DND-41 (cell line): ENCODE measurements at places on chromosomes 16 and 17.
A peak's percentile ranks its signal among the peaks of the same experiment; 100 is the strongest.

- H3K4me1 ChIP-seq = no peaks in the 10 kb centered on the region
- no peak overlapping the region for H3K4me3 ChIP-seq
- DNase-seq = no peak
- H3K27me3 ChIP-seq = no peaks in the 10 kb centered on the region
- no peaks in the 10 kb centered on the region; the same call in 1 of the 2 replicates for H3K36me3 ChIP-seq
Measured at GRCh38 chr16:66508248-66508913, 41.5 kb downstream of the TK2 start.

- no peaks in the 10 kb centered on the region for H3K4me1 ChIP-seq
- H3K36me3 ChIP-seq = no peaks in the 10 kb centered on the region
- H3K27me3 ChIP-seq = peaks cover 8% of the 10 kb centered on the region
- no peak overlapping the region for H3K27ac ChIP-seq
- H3K4me3 ChIP-seq = no peak overlapping the region
- DNase-seq = no peak
Measured at GRCh38 chr16:84876873-84877606, 57.3 kb downstream of the CRISPLD2 start.

- H3K27ac ChIP-seq = no peak overlapping the region
- H3K27me3 ChIP-seq = no peaks in the 10 kb centered on the region
- no peaks in the 10 kb centered on the region for H3K36me3 ChIP-seq
- no peak for DNase-seq
- H3K4me3 ChIP-seq = no peak overlapping the region
- no peaks in the 10 kb centered on the region for H3K4me1 ChIP-seq
Measured at GRCh38 chr16:17348042-17348783, 122.5 kb downstream of the XYLT1 start.

GRCh38 chr17:1122533-1123392 is 57.0 kb downstream of the ABR start:
- no peak overlapping the region for H3K27ac ChIP-seq
- H3K36me3 ChIP-seq = no peaks in the 10 kb centered on the region
- DNase-seq = peak; percentile 77

DNA sequence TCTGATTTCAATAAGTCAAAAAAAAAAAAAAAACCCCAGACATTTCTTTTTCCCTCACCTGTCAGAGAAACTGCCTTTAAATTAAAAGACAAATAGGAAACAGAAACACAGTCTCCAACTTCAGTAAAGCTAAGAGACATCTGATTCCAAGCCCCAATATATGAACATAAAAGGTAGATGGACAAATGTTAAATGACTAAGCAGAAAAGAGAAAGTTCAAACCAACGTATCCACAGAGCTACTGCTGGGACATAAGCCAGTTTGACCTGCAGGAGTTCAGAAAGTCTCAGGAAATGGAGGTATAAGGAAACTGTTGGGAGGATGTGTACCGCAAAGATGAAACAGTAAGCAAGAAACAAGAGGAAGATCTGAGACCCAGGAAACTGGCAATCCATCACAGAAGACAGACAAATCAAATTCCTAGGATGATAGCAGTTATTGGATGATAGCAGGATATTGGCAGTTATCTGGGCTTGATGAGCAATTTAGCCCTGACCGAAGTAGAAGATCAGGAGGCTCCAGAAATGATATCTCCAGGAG is 135.0 kb downstream of the BRIP1 start:
- H3K4me3 ChIP-seq = no peak overlapping the region
- H3K27ac ChIP-seq = no peak overlapping the region
- no peaks in the 10 kb centered on the region for H3K27me3 ChIP-seq
- peaks cover 28% of the 10 kb centered on the region for H3K36me3 ChIP-seq

DNA sequence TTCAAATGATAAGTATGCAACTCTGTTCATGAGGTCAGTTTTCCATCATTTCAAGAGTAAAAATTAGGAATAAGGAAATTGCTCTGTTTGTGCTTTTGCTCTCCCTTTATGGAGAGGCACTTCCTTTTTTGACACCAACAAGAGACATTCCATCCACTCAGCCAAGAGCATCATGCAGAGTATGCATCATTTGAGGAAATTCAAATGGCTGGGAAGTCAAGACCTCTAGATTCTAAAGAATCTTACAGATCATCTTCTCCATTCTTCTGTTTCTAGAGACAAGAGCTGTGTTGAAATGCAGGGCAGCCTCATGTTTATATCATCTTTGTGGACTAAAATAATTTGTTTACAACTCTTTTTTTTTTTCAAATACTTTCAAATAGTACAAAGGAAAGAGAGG is 669.4 kb downstream of the CDH11 start:
- H3K27ac ChIP-seq = no peak overlapping the region
- no peaks in the 10 kb centered on the region for H3K27me3 ChIP-seq
- no peaks in the 10 kb centered on the region for H3K4me1 ChIP-seq
- H3K36me3 ChIP-seq = no peaks in the 10 kb centered on the region

DNA sequence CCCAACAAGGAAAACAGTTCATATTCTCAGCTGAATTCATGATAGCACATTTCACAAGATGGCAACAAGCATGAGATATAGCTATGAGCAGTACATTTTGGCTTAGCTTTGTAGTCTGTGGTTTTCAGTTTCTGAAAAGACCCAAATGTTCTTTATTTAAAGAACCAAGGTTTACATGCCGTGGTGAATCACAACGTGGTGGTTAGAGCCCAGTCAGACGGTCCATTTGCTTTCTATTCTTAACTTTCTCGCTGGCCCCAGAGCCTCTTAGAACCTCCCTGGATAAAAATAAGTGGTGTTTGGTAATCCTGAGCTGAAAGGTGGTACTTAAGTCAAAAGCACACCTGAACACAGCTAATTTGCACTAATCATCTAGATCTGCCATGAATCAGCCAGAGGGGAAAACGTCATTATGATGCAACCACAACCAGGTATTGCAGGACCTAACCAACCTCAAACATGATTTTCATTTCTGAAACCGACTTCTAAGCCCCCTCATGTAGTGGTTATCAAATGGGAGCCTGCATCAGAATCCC is 18.6 kb upstream of the HAPSTR1 start:
- DNase-seq = peak; percentile 61
- no peaks in the 10 kb centered on the region for H3K36me3 ChIP-seq

GRCh38 chr16:17372386-17372785 is 98.4 kb downstream of the XYLT1 start:
- no peaks in the 10 kb centered on the region for H3K27me3 ChIP-seq
- no peak overlapping the region for H3K27ac ChIP-seq
- no peaks in the 10 kb centered on the region for H3K36me3 ChIP-seq
- no peak for DNase-seq
- H3K4me3 ChIP-seq = no peak overlapping the region

DNA sequence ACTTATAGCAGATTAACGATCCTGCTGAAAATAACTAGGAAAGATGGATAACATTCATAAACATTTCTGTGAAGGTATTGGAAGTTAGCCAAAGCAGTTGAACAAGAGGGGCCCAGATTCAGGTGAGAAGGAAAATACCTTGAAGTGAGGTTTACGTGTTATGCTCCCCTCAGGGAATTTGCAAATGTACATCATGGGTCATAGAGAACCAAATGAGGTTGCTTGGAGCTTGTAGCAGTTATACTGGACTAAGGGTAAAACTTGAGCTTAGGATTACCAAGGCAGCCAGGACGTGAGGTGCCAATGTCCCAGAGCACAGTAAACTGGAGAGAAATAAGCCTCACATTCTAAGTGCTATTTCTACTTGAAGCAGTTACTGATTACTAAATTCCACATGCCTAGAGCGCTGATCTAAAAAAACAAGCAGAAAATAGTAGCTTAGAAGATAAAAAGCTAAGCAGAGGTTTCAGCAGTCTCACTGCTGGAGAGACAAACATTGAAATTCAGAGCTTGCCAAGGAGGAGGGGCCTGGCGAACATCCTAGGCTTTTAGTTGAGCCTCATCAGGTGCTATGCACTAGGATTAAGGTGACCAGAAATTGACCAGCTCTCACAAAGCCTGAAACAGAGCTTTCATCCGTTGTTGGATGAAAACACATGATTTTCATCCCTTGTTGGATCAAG is 136.7 kb upstream of the FAM20A start:
- no peak overlapping the region for H3K27ac ChIP-seq
- no peak for DNase-seq
- H3K4me1 ChIP-seq = no peaks in the 10 kb centered on the region
- H3K36me3 ChIP-seq = no peaks in the 10 kb centered on the region

DNA sequence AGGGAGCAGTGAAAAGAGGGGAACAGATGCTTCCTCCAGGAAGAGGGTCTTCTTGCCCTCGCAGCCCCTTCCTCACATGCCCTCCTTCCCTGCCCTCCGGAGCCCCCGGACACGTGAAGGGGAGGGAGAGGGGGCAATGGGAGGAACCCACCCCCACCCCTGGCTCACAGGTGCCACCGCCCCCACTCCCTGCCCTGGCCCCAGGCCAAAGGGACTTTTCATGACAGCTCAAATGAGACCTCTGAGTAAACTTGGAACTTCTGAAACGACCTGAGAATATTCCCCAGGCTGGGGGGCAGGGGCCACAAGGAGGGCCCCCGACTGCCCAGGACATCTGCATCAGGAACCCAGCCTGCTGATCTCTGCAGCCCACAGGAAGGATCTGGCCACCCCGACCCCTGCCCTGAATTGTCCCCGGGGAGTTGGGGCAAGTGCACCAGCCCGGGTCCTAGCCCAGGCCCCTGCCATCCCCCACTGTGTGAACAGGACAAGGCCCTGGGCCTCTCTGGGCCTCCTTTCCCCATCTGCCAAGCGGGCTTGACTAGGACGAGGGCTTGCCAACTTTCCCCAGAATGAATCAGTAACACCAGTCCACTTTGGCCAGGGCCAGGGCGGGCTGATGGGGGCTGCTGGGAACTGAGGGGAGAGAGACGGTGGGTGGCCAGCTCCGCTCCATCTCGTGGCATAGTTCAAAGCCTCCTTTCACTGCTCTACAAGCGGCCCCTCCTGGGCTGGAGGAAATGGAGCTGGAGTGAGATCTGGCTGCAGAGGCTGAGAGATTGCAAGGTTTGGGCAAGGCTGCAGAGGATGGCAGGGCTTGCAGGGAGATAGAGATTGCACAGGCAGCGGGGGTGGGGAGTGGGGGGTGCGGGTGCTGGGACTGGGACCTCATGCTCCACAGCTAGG is 3.8 kb downstream of the IL21R start:
- no peak overlapping the region for H3K27ac ChIP-seq
- H3K27me3 ChIP-seq = no peaks in the 10 kb centered on the region
- H3K4me1 ChIP-seq = peaks cover 46% of the 10 kb centered on the region

- no peak for DNase-seq
- H3K4me3 ChIP-seq = no peak overlapping the region
- no peaks in the 10 kb centered on the region for H3K27me3 ChIP-seq
- no peak overlapping the region for H3K27ac ChIP-seq
- H3K36me3 ChIP-seq = no peaks in the 10 kb centered on the region
Measured at GRCh38 chr17:13395346-13395745, 206.4 kb downstream of the HS3ST3A1 start.

DNA sequence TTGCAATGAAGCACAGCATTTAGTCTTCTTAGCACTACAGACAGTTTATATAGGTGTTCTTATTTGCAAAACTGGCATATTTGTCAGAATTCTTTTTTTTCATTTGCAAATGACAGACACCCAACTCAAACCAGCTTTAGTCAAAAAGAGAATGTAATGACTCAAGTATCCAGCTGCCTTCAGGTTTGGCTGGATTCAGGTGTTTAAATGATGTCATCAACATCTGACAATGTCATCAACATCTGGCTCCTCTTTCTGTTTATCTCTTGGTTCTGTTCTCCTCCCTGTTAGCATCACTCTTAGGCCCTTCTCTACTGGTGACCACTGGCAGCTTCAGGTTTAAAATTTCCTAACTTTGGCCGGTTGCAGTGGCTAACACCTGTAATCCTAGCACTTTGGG is 18.9 kb downstream of the TMC5 start:
- peaks cover 5% of the 10 kb centered on the region for H3K4me1 ChIP-seq
- no peak overlapping the region for H3K27ac ChIP-seq
- no peak overlapping the region for H3K4me3 ChIP-seq
- H3K36me3 ChIP-seq = no peaks in the 10 kb centered on the region
- no peaks in the 10 kb centered on the region for H3K27me3 ChIP-seq

- no peak overlapping the region for H3K27ac ChIP-seq
- no peaks in the 10 kb centered on the region for H3K4me1 ChIP-seq
- DNase-seq = no peak
- no peaks in the 10 kb centered on the region for H3K36me3 ChIP-seq
- H3K4me3 ChIP-seq = no peak overlapping the region
- peaks cover 6% of the 10 kb centered on the region for H3K27me3 ChIP-seq
Measured at GRCh38 chr17:850851-851763, 69.0 kb downstream of the MRM3 start.

DNA sequence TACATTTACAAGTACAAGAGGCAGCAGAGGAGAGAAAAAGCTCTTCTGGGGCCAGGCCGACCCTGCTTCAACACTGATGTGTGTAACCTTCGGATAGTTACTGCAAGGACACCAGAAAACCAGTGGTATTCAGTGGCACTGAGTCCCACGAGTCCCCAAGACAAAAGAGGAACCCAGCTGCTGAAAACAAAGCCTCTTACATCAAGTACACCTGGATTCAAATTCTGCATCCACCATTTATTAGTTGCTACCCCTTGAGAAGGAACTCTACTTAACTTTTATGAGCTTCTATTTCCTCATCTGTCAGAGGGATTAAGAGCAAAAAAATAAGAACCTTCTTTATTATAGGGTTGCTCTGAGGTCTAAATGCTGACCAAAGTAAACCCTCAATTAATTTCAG is 2.6 kb downstream of the EARS2 start:
- H3K36me3 ChIP-seq = peaks cover 33% of the 10 kb centered on the region
- no peak overlapping the region for H3K4me3 ChIP-seq
- DNase-seq = no peak
- H3K4me1 ChIP-seq = peaks cover 31% of the 10 kb centered on the region
- H3K27ac ChIP-seq = no peak overlapping the region

- H3K4me3 ChIP-seq = no peak overlapping the region
- H3K4me1 ChIP-seq = no peaks in the 10 kb centered on the region
- H3K27me3 ChIP-seq = peaks cover 10% of the 10 kb centered on the region
- no peaks in the 10 kb centered on the region for H3K36me3 ChIP-seq
Measured at GRCh38 chr16:80824623-80825364, 20.4 kb upstream of the CDYL2 start.

GRCh38 chr17:80586846-80587228 is 42.2 kb downstream of the RPTOR start:
- peaks cover 9% of the 10 kb centered on the region for H3K36me3 ChIP-seq
- peaks cover 30% of the 10 kb centered on the region for H3K4me1 ChIP-seq
- no peak overlapping the region for H3K27ac ChIP-seq
- no peak overlapping the region for H3K4me3 ChIP-seq
- no peaks in the 10 kb centered on the region for H3K27me3 ChIP-seq

GRCh38 chr17:17361867-17362539 is 58.8 kb downstream of the NT5M start:
- no peak overlapping the region for H3K4me3 ChIP-seq
- H3K36me3 ChIP-seq = no peaks in the 10 kb centered on the region
- no peak overlapping the region for H3K27ac ChIP-seq
- peaks cover 19% of the 10 kb centered on the region for H3K4me1 ChIP-seq
- no peak for DNase-seq

- no peak overlapping the region for H3K27ac ChIP-seq
- H3K4me3 ChIP-seq = no peak overlapping the region
- no peaks in the 10 kb centered on the region for H3K27me3 ChIP-seq
- peaks cover 10% of the 10 kb centered on the region for H3K4me1 ChIP-seq
- no peak for DNase-seq
- peaks cover 10% of the 10 kb centered on the region; the same call in 1 of the 2 replicates for H3K36me3 ChIP-seq
Measured at GRCh38 chr17:2406903-2407790, 6.3 kb upstream of the MNT start.
